ENCODE measurements at places on chromosomes 13 and 19.

- DNase-seq = no peak
Measured at GRCh38 chr19:49682274-49682673, 5.2 kb downstream of the PRMT1 start.

DNA sequence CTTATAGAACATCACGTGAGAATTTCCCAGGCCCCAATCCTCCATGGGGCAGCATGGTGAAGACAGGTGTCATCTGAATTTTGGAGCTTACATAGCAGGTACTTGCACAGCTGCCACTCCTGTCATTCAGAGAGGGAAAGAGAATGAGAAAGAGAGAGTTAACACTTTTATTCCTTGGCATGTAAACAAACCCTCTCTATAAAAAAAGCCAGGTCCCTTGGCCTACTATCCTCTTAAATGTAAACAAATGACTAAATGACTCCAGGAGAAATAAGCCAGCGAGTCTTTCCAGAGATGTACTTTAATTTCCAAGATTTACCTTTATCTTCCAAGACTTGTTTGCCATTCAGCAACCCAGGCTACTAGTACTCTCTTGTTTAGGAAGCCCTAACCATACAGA lies 195.3 kb upstream of the HTR2A start:
- no peak for DNase-seq

DNA sequence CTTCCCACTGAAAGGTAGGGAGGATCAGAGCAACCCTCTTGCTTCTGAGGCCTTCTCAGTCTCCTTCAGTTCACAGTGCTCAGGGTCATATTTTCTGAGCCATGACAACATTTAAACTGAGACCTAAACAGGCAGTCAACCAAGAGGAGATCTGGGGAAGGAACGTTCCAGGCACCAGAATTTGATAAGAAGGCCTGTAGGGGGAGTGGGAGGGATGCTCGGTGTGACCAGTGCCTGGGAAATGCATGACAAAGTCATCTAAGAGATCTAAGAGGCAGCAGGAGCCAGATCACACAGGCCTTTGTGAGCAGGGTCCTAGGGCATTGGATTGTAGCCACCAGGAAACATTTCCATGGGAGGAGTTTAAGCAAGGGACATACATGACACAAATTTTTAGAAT lies 71.6 kb downstream of the SHISA2 start:
- DNase-seq = no peak

DNA sequence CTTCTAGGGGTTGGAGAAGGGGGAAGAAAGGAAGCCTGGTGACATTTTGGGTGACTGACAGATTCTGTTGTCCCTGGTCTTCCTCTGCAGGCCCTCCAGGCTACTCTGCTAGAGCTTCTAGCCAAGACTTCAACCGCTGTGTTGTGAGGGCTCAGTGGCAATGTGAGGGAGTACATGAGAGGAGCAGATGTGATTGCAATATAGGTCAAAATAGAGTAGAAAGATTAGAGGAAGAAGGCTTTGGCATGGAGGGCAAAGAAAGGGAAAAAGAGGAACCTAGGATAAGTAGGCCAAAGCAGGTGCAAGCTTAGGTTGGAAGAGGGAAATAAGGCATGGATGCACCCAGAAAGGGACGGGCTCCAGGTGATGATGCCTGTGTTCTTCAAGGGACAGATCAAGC lies 216.9 kb downstream of the RGCC start:
- no peak for DNase-seq

GRCh38 chr19:7419153-7419552 lies 69.7 kb downstream of the PEX11G start:
- no peak for DNase-seq

DNA sequence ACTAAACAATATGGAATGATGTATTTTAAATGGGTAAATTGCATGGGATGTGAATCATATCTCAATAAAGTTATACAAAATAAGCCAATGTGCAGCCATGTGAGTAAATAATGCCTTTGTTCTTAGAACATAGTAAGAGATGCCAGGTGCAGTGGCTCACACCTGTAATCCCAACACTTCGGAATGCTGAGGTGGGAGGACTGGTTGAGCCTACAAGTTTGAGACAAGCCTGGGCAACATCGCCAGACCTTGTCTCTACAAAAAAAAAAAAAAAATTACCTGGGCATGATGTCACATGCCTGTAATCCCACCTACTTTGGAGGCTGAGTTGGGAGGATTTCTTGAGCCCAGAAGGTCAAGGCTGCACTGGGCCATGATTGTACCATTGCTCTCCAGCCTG lies 230.7 kb downstream of the RFC3 start:
- no peak for DNase-seq

DNA sequence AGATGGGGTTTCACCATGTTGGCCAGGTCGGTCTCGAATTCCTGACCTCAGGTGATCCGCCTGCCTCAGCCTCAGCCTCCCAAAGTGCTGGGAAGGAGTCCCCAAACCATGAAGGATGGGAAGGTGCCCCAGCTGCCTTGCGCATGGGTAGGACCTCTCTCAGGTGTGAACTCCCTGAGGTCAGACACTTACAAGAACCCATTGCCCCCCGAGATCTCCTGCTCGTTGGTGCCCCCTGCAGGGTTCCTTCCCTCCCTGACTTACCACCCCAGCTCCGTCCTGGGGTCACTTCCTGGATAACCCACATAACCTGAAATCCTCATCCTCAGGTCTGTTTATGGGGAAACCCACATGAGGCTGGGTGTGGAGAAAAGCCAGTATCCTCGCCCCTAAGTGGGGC lies 41.7 kb downstream of the UNC13A start:
- DNase-seq = no peak

- DNase-seq = no peak
Measured at GRCh38 chr19:55346725-55347441, 7.2 kb downstream of the KMT5C start.

GRCh38 chr13:100625447-100625846 lies 36.9 kb upstream of the GGACT start:
- DNase-seq = no peak

DNA sequence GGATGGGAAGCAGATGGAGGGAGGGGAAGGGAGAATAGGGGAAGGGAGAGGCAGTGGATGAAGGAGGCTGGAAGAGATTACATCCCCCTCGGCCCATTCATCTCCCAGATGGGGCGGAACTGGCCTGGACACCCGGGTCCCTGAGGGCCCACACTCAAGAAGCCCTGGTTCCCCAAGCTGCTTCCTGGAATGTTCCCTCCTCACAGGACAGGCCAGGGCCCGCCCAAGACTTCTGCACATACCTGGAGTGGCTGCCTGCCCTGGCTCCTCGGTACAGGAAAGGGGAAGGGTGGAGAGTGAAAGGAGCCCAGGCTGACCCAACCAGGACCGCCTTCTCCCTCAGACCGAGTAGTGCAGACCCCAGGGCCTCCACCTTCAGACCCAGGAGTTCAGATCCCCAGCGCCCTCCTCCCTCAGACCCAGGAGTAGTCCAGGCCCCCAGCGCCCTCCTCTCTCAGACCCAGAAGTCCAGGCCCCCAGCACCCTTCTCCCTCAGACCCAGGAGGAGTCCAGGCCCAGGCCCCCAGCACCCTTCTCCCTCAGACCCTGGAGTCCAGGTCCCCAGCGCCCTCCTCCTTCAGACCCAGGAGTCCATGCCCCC lies 489 bp downstream of the NTF4 start:
- no peak for DNase-seq

DNA sequence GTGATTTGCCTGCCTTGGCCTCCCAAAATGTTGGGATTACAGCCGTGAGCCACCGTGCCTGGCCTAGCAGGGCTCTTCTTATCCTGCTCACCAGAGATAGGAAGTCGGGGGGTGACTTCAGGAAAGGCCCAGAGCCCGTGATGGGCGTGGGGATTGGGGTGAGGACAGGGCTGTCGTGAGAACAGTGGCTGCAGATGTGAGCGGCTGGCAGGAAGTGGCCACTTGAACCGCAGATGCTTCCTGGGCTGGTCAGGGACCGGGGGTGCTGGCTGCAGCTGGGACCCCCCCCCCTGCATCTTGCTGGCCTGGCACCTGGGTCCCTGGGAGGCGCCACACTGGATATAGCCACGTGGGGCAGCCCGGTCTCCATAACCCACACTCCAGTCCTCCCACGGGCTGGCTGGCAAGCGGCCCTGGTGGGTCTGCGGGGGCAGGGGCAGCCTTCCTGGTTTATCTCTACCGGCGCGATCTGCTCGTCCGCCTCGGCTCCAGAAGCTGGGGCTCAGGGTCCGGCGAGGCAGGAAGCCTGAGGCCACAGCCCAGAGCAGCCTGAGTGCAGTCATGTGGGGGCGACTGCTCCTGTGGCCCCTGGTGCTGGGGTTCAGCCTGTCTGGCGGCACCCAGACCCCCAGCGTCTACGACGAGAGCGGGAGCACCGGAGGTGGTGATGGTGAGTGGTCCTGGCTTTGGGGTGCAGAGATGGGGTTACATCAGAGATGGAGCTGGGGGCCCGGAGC lies at the start of gene F2RL3:
Gene F2RL3 (plus strand): TSS at position 371 of the 737 bp plus-strand sequence. CDS start 191 bp downstream, at position 562.
- no peak for DNase-seq

- DNase-seq = no peak
Measured at GRCh38 chr13:113979791-113980471, 6.1 kb upstream of the C13orf46 start.

DNA sequence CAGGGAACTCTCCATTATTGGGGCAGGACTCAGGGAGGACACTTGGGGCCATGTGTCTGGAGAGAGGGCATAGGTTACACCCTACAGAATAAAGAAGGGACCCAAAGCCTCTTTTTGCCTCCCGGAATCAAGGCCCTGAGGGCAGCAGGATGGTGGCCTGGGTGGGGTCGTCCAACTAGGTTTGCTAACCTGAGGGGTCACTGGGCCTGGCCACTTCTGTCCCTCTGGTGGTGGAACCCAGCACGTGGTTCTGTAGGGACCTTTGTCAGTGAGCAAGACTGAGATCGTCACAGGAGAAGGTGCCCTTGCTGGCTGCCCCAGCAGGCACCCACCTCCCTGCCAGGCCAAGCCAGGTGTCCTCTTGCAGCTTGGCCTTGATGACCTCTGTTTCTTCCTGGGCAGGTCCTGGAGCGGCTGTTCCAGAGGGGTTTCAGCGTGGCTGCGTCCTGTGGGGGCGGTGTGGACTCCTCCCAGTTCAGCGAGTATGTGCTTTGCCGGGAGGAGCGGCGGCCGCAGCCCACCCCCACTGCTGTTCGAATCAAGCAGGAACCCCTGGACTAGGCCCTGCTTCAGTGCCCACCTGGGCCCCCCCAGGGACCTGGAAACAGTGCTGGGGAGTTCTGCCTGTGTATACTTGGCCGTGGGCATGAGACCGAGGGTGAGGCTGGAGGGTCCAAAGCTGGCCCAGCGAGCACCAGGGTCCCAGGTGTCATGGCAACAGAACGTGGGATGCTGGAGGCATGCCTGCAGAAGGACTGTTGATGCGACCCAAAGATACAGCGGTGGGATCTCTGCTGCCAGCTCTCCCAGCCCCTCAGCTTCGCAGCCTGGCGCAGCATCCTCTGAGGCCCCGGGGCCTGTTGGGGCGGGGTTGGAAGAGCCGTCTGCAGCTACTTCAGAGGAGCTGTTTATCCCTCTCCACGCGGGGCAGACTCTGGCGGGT lies 16.0 kb downstream of the KCTD15 start:
- no peak for DNase-seq

GRCh38 chr13:33260168-33261098 lies 25.1 kb downstream of the STARD13 start:
- DNase-seq = no peak

Measured in stimulated activated CD4-positive, alpha-beta T cell treated with anti-CD3 and anti-CD28 coated beads, Interleukin-1b, Interleukin-23, amount 100 ng/mL, for 4 hours (primary cell).